ENCODE measurements at places on chromosomes 2 and 18.

DNA sequence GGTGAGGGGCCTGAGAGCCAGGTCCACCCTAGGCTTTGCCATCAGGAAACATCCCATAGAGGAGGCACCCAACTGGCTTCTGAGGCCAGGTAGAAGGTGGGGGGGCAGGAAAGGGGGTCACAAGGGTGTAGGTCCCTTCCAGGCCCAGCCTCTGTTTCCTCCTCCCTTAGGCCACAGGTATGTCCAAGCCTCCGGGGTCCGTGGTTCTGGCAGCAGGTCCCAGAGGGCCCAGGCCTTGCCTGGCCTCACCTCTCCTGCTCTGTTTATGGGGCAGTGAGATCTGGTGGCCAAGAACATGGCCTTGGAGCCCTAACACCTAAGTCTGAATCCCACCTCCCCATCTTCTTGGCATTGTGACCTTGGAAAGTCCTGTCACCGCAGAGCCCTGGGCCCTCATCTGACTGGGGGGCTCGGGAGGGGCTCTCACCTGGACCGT is 21.6 kb upstream of the GPR17 start:
- no peak for DNase-seq

GRCh38 chr2:127079358-127079920 is 27.5 kb downstream of the BIN1 start:
- DNase-seq = no peak

DNA sequence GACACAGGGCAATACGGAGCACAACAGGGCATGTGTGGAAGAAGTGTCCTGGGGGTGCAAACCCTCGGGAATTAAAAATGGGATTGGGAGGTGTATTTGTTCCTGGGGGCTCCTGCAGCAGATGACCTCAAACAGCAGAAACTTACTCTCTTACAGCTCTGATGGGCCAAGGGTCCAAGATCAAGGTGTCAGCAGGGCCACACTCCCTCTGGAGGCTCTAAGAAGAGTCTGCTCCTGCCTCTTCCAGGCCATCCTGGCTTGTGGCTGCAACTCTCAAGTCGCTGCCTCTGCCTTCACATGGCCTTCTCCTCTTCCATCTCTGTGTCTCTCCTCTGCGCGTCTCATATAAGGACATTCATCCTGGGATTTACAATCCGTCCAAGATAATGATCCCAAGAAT is 12.4 kb upstream of the SPATA3 start:
- no peak for DNase-seq

DNA sequence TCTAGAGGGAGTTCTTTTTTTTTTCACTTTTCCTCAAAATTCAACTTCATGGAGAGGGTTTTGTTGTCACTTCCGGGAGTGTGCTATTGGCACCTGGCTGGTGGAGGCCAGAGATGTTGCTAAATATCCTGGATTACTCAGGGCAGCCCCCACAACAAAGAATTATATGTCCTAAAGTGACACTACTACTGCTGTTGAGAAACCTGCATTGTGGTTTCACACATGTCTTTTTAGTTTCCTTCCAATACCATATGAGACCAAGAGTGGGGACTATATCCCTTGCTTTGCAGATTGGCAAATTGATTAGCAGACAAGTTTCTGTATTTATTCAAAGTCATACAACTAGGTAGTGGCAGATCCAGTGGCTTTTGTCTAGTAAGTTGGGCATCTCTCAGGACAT is 826.8 kb downstream of the TRIB2 start:
- no peak for DNase-seq

GRCh38 chr2:171345971-171346722 is 87.6 kb downstream of the METTL8 start:
- DNase-seq = no peak

- no peak for DNase-seq
These were observed 129.0 kb downstream of the EVA1A start for GRCh38 chr2:75431763-75432162.

DNA sequence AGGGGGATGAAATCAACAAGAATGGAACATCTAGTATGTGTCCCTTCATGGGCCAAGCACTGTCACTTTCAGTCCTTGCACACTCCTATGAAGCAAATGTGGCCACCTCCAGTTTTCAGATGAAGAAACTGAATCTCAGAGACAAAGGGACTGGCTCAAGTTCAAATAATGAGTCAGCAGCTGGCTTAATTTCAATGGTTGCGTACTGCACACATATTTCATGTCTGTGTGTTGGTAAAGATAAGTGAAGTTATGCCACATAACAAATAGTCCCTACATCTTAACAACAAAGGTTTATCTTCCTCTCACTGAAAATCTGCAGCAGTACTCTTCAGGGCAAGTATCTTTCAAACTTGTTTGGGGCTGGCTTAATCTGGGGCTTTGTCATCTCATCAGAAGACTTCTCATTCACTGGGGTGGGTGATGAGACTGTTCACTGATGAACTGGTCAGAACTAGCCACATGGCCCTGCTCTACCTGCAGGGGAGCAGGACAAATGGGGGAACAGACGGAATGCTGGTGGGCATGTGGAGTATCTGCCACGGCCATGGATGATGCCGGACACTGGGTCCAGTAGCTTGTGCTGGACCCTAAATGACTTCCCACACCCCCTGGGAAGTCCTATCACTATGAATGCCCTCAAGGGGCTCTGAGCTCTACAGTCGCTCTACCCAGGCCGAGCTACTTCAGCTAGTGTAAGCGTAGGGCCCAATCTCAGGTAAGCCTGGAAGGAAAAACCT is 263.2 kb downstream of the CYP26B1 start:
- DNase-seq = no peak

DNA sequence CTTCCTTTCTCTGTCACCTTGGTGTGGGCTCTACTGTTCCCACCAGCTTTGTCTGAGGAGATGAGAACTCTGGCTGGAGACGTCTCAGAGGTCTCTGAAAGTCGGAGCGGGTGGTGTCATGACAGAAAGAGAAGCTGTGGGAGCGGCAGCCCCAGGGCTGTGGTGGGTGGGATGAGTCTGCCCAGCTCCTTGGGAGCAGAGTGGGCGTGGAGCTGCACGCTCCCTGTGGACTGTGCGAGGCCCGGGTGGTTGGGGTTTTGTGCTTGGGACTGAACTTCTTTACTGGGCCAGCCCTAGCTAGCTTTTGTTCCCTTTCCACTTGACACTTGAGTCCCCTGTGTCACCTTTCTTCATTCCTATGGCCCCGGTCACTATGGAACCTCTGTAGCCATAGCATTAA is 10.4 kb downstream of the TOGARAM2 start:
- DNase-seq = no peak

DNA sequence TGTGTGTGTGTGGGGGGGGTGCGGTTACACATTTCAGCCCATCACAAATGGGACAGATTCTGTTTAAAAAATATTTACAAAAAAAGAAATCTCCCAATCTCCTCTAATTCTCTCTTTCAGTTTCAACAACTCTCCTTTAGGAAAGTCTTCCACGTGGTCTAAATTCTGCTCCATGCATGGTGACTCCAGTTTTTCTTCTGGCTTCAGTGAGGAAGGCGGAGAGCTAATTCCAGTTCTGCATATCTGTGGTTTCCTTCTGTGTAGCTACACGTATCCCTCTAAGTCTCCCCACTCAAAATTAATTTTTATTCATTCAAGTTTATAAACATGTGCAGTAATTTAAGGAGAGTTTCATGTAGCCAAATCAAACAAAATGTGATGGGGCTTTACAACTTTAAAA is 111.6 kb downstream of the SLC4A3 start:
- no peak for DNase-seq

DNA sequence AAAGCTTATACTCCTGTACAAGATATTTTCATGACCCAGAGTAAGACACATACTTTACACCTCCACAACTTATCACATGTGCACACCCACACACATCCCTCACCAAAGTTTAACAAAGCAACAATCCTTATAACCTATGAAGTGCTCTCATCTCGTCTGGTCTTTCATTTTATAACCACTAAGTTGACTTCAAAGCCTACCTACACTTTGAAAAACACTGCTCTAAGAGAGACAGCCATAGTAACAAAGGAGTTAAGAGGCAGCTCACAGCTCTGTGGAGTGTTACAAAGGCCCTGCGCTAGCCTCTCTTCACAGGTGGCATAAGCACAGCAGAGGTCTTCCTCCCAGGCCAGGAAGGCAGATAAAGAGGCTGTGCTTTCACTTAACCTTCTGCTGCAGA is 69.7 kb upstream of the TMEM200C start:
- no peak for DNase-seq

- DNase-seq = no peak
These were observed 21.9 kb upstream of the MGAT5 start for GRCh38 chr2:134231965-134232340.

Data from NCI-H524 treated with DMSO at 0.1 percent for 48 hours (cell line).